Activated T-cell treated with anti-CD3 and anti-CD28 coated beads for 48 hours (primary cell): ENCODE measurements at places on chromosomes 2 and 18.

GRCh38 chr2:173043897-173044519 is 31.6 kb upstream of the MAP3K20 start:
- no peak for DNase-seq

DNA sequence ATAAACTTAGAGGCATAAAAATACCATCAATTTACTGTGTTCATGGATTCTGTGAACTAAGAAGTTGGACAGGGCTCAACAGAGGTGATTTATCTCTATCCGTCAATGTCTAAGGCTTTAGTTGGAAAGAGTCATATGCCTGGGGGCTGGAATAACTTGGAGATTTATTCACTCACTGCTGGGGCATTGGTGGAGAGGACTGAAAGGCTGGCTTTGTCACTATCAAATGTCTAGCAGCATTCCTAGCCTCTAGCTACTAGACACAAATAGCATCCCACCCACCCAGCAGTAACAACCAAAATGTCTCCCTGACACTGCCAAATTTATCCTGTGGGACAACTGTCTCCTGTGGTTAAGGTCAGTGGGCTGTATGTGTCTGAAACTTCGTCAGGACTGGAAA is 71.0 kb downstream of the EVA1A start:
- DNase-seq = no peak

DNA sequence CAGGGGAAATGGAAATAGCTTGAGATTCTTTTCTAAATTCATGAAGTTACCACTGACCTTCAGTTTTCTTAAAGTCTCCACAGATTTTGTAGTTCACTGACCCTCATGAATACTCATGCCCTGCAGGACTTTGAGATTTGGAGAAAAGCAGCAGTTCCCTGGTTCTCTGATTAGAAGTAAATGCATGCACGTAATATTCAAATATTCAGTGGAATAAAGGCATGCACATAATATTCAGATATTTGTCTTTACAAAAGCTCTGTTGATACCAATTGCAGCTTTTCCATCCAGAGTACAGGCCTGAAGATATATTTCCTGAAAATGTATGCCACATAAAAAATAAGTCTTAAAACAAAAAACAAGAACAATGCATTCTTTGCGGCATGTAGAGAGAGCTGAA is 219.8 kb downstream of the ADCYAP1 start:
- DNase-seq = no peak

GRCh38 chr2:130764035-130764820 is 8.9 kb downstream of the AMER3 start:
- no peak for DNase-seq

DNA sequence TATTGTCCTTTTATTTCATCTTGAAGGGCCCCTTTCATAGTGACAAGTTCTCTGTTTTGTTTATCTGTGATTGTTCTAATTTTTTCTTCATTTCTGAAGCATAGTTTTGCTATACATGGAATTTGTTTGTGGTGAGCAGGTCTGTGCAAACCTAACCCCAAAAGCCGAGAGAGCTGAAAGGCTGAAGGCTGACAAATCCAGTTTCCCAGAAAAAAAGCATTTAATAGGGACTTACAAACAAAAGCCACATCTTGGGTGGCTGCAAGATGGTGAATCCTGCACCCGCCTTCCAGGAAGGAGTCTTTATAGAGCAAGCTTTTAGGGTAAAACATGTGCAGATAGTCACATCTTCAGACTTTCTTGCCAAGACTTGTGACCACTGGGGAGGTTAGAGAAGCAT is 473.4 kb upstream of the TRIB2 start:
- no peak for DNase-seq

DNA sequence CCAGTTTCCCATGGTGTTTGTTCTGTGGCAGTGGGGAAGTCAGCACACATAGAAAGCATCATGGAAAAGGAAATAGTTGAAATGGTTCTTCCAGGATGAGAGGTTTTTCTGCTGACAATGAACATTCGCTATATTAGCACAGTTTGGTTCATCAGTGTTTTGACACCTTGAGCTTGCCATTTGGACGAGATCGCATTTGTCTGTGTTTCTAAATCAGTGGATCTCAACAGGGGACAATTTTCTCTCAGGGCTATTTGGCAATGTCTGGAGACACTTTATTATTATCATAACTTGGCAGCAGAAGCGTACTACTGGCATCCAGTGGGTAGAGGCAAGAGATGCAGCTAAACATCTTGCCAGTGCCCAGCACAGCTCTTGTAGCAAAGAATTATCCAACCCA is 74.6 kb downstream of the CD8B2 start:
- no peak for DNase-seq

DNA sequence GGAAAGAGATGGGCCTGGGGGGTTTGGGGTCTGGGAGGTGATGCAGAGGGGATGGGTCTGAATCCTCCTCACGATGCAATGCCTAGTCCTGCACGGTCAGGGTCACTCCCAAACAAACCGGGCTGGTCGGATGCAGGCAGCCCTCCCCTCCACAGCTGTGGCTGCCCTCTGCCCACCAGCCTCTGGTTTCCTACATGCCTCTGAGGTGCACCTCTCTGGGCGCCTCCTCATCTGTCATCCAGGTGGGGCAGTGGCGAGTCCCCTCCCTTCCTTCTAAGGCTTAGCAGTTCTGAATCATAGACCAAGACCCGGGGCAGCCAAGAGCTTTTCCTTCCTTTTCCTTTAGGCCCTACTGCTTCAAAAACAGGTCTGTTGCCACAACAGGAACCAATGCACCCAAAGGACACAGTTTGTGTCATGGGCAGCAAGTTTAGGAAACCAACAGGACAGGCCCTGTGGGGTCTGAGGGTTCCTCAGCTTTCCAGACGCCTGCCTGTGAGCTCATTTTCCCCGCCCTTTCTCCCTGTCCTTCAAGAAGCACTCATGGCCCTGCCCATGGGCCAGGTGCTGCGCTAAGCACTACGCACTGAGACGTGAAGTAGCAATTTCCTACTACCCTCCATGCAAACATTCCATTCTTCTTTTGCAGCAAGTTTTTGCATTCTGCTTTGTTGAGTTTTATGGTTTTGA is 6.5 kb upstream of the MAL start:
- DNase-seq = no peak

DNA sequence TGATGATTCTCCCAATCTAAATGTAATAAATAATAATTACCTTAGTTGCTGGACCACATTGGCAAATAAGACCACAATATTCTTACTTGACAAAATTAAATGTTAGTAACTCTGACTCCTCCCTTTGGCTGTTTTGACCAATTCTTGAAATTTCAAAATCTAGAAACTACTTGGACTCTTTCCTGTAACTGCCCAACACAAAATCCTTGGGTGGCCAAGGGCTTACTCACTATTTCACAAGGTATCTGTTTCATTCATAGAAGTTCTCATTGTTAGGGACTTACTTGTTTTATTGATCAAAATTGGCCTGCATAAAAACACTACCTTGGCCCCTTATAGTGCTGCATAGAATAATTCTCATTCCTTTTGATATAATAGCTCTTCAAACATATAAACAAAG is 19.4 kb downstream of the CDH20 start:
- DNase-seq = no peak

GRCh38 chr2:37609782-37610181 is 61.7 kb downstream of the CDC42EP3 start:
- DNase-seq = no peak

DNA sequence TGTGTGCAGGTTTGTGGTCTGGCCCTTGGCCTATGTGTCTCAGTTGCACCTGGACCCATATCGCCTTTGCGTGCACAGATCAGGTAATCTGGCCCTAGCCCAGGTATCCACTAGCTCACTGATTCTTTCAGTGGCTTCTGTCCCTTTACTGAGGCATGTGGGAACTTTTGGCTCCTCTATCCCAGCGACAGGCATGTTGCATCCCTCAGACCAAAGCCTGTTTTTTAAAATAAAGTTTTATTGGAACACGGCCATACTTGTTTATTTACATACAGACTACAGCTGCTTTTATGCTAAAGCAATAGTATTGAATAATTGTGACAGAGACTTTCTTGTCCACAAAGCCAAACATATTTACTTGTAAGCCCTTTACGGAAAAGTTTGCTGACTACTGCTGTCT is 39.9 kb upstream of the UPP2 start:
- no peak for DNase-seq

GRCh38 chr2:132811148-132811915 is 141.3 kb upstream of the LYPD1 start:
- no peak for DNase-seq

DNA sequence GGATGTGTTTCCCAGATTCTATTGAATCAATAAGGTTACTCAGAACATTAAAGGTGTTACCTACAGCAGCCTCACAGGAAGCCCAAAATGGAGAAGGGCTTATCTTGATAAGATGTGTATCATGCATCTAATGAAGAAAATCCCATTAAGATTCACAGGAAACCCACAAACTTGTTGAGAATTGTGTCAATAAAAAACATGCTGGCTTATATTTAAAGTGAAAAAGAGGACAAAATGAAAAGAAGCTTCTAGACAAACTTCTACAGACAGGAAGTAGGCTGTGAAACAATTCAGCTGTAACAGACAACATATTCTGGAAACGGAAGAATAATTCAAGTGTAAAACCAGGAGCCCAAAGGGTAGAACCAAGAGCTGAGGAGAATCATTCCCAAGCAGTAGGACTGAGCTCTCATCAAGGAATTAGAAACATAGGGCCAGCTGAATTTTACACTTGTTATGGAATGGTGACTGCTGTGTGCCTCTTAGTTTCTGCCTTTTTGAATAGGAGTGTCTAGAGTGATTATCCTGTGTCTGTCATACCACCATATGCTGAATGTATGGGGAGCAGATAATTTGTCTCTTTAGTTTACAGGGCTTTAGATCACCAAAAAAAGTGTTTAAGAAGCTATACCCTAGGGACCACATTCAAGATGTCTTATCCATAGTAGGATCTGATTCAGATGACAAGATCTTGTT is 9.6 kb downstream of the IMMT start:
- no peak for DNase-seq

DNA sequence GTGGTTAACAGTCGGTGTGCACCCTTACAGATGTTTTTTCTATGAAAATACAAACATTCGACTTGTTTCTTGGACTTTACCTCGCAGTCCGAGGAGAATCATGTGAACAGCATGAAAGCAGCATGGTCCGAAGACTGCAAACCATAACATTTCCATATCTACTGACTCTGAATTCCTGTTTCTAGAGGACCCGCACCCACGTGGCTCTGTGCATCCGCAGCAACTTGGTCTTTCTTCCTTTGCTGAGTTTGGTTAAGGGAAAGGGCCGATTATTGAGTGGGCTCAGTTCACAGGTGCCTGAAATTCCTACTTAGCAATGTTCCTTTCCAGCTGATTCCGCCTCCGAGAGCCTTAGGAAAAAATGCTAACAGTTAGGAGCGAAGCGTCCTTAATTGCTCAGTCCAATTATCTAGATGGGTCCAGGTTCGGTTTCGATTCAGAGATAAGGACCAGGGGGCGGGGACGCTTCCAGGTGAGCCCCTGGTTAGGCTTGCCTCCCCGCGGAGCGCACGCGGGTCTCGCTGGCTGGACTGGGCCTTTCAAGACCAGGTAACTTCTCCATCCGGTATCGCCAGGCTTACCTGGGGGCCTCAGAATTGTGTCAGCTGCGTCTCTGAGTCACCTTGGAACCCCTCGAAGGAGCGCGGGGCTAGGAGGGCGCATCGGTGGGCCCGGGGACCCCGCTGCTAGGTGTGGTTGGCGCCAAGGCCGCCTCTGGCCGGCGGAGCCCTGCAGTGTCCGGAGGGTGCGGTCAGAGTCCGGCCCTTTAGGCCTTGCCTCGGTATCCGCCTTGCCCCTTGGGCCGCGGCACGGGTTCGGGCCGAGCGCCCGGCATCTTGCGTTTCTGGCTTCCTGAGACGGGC is 1.1 kb upstream of the B3GNT2 start:
- DNase-seq = no peak

DNA sequence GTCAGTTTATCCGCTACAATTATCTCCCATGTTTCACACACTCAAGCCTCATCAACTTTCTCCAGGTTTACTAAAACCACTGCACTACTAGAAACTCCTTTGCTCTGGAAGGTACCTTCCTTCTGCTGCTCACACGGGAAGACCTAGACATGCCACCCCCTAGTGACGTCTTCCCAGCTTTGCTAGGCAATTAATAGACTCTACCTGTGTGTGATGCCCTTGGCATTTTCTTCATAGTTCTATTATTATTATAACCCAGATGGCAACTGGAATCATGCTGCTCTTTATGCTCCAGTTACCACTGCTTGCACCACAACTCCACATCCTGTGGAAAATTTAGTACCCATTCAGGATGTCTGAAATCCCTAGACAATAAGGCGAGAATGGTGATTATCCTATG is 42.4 kb downstream of the CACNB4 start:
- no peak for DNase-seq

- DNase-seq = no peak
Observed at GRCh38 chr2:240579071-240579762, 7.3 kb upstream of the CAPN10 start.

DNA sequence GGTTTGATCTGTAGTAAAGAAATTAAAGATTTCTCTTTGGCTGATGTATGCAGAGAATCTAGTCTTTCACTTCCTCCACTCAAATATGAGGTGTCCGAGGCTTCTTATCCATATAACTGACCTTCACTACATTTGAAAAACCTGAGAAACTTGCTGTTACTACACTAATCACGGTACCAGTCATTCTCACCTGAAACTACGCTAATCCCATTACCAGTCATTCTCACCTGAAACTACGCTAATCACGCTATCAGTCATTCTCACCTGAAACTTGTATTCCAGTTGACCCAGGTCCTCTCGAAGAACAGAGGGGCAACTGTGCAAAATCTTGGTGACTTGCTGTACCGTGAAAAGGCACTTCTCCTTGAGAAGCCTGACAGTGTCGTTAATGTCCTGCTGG is 5.1 kb downstream of the MTERF4 start:
- no peak for DNase-seq

DNA sequence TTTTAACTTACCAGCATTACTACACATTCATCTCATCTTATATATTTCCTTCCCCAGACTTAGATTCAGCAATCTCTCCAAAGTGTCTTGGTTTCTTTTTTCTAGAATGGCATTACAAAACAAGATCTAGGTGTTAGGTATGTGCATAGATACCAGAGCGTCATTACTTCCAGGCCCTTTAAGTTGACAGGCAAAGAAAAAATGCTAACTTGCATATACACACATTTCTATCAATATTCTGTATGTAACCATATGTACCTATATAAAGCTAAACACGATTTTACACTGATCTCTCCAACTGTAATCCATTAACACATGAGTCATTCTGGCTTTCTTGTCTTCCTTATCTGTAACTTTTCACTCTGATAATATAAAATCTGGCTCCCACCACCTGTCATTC is 503.8 kb upstream of the NRXN1 start:
- no peak for DNase-seq
